ENCODE measurements at places on chromosomes 7 and 10.
A peak's percentile ranks its signal among the peaks of the same experiment; 100 is the strongest.

DNA sequence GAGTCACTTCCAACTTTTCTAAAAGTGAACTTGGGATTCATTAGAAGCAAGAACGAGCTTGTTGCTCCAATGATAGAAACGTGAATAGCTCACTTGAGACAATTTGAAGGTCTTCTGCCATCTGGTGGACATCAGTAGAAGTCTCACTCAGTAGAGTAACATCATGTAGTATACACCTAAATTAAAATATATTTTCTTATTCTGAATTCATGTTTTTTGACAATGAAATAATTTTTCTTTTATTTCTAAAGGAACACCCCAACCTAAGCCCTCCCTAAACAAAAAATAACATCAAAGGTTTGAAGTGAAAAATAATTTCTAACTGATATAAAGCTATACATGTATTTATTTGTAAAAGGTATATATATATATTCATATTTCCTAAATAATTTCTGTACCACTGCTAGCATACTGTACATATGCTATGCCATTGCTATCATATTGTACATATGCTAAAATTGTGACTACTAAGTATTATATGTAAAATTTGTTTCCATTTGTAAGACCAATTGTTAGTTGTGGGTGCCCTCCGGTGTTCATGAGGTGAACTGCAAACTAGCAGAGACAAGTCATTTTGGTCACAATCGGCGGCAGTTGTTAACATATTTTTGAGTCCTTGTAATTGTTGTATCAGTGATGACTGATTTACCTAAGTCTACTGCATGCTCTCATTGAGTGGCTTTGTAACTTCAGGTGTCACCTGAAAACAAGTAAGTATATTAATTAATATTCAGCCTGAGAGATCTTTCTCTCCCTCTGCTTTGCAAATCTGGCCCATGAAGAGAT is 121.9 kb downstream of the PTPRZ1 start:
- DNase-seq = peak; percentile 76

DNA sequence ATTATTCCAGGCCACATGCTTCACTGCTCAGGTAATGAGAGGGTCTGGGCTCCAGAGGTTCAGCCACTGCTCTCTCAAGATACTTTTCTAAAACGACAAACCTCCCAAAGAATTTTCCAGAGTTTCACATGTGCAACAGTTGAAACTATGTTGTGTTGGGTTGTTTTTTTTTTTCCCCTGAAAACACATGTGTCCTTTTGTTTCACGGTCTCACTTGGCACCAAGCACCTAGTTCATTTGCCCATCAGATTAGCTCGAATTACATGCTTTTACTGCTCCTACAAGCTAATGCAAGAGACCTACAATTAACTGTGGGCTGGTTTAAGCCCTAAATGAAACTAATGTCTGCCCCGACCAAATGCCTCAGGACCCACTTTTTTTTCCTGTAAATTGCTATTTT is 313.3 kb downstream of the FGFR2 start:
- no peak for DNase-seq

- no peak for DNase-seq
These were observed 48.9 kb downstream of the SLC39A12 start for GRCh38 chr10:18000601-18001000.

- no peak for DNase-seq
These were observed 167.3 kb upstream of the KLF14 start for GRCh38 chr7:130901209-130901783.

Data from NB4 (cell line).